Cerebellum (tissue), 4 donors: ENCODE measurements at places on chromosomes 3 and 15.

GRCh38 chr15:84099181-84099580 is 136.4 kb upstream of the GOLGA6L4 start:
- DNase-seq: no peak

GRCh38 chr3:1190569-1190968 is 97.7 kb downstream of the CNTN6 start:
- no peak for DNase-seq

DNA sequence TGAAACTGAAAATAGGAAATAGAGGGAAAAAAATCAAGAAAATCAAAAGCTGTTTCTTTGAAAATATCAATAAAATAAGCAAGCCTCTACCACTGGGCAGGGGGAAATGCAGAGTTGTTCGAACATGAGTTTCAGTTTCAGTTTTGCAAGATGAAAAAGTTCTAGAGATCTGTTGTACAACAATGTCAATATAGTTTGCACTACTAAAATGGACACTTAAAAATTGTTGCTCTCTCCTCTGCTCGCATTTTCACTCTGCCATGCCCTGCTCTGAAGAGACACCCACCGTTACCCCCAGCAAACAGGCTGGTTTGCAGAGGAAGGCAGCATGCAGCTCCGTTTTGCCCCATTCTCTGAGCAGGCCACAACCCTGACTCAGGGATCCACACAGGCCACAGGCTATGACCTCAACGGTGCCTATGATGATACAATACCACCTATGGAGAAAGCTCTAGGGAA is 64.5 kb downstream of the ZNF148 start:
- DNase-seq: no peak

GRCh38 chr3:175593331-175593730 is 734.2 kb downstream of the NAALADL2 start:
- no peak for DNase-seq

DNA sequence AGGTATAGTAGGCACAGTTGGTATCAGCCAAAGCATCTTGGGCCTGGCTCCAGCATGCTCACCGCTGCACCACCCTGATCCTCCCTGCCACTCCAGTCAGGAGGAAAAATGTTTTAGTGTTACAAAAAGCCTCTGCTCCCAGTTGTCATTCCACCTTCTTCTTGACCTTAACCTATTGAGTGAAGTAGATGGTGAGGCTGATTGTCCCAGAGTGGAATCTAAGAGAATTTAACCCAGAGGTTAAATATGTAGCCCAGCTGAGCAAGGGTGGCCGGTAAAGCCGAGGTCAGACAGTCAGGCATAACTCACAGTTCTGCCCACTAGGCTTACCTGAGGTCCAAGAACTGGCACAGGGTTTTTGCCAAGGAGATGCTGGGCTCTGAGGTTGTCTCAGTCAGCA is 30.7 kb upstream of the TNIK start:
- DNase-seq: no peak

DNA sequence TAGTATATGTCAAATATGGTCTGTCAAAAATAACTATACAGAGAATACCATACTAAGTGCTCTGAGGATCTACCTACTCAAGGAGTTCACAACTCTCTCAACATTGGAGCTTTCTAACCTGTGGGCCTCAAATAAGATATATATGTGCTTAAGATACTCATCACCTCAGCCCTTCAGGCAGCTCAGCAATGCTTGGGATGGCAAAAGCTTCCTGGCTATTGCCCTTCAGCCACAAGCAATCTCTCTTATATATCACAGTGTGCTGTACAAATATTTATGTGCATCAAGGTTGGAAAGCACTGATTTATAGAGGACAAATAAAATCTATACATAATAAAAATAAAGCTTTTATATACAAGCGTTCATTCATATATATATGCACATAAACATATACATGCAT is 40.3 kb downstream of the ICE2 start:
- DNase-seq: no peak

DNA sequence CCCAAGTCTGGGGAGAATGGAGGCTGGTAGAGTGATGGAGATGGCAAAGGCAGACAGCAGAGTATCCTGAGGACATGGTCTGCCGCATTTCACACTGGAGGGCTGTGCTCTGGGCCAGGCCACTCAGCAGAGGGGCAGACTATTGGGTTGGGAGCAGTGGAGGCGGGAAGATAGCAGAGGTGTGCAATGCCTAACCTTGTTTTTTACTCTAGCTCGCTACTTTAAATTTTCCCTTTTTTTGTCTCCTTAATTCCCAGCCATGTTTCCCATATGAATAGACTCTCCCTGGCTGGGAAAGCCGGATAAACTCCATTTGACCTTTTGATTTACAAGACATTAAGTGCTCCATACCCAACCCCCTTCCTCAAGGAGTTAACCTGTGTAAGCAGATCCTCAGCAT is 33.5 kb upstream of the ST6GAL1 start:
- DNase-seq: no peak

DNA sequence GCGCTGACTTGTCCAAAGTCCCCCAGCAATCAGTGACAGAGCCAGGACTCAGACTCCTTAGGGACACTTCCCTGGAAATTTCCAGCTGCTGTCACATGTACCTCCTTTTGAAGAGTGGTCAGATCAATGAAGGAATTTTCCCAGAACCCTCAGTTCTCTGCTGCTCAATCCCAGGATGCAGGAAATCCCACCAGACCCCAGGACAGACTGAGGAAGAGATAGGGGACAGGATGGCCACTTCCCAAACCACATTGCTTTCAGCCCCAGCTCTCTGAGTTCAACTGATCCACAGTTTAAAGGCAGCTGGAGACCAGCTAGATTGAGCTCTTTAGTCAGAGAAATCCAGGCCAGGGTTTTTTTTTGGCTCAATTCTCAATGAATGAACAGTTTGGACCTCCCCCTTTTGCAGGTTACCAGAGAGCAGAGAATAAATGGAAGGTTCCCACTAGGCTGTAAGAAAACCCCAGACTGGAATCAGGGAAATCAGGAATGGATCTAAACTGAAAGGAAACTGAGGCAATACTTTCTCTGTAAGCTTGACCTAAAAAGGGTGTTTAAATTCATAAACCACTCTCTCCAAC is 1.5 kb downstream of the CYP1A1 start:
- peak; percentile 91 for DNase-seq

DNA sequence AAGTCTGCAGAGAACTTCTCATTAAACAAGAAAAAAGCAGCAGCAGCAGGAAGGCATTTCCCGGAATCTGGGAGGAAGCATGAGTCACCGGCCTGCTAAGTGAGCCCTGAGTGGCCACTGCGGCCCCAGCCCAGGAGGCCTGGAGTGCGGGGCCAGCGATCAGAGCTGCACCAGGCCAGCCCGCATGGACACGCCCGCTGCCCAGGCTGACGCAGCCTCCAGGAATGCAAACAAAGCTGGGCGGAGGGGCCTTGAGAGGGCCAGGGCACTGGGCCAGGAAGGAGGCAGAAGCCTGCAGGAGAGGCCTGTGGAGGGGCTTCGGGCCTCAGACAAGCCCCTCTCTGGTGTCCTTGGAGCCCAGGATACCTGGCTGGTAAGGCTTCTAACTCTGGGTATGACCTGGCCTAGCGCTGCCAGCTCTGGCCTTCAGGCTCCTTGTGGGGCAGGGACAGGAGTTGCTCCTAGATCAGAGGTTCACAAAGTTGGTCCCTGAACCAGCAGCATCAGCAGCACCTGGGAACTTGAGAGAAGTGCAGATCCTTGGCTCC is 101.2 kb downstream of the SMAD6 start:
- peak; percentile 7 for DNase-seq

DNA sequence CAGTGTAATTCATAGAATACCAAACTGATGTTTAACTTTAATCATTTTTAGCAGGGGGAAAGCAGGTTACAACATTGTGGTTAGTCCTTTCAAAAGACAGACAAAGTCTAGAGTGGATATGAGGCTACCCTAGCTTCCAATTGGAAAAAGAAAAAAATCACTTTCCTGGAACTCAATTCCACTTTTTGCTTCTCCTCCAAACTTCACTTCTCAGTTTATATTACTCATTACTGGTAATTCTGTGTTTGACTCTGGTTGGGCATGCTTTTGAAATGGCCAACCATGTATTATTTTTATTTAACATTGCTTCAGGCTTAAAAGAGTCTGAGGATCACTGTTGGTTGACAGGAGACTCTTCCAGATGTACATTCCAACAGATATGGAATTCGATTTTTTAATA is 84.8 kb downstream of the RAP2B start:
- no peak for DNase-seq

GRCh38 chr3:81816473-81817250 is 55.2 kb upstream of the GBE1 start:
- no peak for DNase-seq

DNA sequence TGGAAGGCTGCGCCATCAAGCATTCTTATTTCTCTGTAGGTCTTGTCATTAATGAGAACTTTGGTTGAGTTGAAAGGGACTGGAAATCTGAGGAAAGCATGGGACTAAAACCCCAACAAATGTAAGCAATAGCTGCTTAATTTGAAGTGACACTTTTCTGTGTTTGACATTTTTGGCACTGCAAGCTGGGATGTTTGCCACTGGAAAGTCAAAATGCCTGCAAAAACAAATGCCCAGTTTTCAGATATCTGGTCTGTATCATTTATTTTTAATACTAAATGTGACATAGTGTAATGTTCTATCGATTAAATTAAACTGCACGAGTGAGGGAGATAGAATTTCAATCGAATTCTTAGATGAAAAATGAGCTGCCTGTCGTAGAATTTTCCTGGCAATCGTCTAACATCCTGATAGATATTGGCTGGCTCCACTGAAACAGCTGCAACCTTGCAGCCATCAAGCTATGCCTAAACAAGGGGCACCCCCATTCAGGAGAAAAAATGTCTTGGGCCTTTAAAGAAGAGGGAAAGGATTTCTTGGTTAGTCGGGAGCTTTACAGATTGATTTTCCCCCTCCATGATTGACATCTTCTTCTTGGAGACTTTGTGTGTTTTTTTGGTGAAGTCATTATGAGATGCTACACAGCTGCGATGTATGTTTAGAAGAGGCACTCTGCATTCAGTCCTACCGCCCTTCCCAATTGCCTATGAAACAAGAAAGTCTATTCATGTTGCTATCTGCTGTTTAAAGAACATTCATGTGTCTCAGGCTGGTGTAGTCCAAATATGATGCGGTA is 316.7 kb upstream of the TBL1XR1 start:
- no peak for DNase-seq

GRCh38 chr3:11774296-11774877 is 72.3 kb downstream of the TAMM41 start:
- peak; percentile 35 for DNase-seq

DNA sequence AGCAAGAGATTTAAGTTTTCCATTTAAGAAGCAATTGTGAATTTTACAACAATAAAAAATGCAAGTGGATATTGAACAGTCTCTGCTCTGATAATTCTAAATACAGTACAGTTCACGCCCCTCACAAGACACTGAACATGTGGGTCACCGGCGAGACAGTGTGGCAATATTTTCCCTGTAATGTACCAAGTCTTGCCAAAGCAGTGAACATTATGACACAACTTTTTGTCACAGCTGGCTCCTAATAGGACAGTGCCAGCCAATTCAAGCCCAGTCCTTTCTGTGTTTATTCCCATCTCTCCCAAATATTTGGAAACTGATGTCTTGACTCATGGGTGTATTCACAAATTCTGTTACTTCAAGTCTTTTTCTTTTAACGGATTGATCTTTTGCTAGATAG is 62.3 kb downstream of the PPARG start:
- DNase-seq: no peak

GRCh38 chr15:33048255-33048654 is 146.3 kb downstream of the FMN1 start:
- no peak for DNase-seq

DNA sequence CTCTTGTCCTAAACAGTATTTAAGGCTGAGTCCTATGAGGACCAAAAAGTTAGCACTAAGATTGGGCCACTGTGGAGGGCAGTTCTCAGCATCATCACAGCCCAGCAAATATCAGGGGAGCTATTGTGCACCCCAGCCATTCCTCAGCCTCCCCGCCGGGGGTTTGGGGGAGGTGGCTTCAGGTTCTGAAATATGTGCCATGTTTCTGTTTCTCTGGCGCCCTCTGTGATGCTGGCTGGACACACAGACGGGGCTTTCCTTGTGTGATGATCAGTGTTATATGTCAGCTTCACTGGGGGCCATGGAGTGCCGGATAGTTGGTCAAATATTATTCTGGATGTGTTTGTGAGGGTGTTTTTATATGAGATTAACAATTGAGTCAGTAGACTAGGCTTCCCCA is 106.8 kb downstream of the GABRG3 start:
- no peak for DNase-seq

DNA sequence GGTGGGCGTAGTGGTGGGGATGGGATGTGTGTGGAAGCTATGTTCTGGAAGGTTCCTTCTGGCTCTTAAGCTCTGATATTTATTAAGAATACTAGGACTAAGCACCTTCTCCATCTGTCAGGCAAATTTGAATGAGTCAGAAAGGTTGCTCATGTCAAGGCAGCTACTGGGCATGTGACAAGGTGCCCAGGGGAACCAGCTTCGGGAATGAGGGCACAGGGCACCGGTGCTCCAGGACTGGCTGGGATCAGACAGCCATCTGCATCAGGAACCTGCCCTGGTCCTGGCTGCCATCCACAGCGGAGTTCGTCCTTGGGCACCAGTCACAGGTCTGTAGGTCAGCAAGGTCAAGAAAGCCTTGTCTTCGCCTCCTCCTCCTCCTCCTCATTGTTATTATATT is 32.5 kb downstream of the CA12 start:
- no peak for DNase-seq

GRCh38 chr3:40843851-40844548 is 319.2 kb downstream of the ZNF621 start:
- no peak for DNase-seq

- no peak for DNase-seq
These were observed 172.6 kb downstream of the RBMS3 start for GRCh38 chr3:29453284-29454001.

DNA sequence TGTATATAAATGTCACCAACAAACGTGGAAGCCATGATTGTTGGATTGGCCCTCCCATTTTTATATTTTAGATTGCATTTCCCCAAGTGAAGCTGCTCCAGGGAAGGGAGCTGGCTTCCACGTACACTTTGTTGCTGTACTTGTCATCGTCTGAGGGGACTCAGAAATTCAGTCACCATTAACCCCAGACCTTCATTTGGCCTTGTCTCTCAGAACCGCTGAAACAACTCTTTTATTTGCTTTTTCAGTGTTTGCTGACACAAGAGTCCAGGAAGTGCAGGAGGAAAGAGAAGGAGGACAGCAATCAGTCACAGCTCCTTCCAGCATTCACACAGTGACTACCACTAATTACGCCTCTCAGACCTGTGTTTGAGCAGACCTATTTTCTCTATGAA is 276.5 kb downstream of the TBL1XR1 start:
- peak; percentile 29 for DNase-seq

DNA sequence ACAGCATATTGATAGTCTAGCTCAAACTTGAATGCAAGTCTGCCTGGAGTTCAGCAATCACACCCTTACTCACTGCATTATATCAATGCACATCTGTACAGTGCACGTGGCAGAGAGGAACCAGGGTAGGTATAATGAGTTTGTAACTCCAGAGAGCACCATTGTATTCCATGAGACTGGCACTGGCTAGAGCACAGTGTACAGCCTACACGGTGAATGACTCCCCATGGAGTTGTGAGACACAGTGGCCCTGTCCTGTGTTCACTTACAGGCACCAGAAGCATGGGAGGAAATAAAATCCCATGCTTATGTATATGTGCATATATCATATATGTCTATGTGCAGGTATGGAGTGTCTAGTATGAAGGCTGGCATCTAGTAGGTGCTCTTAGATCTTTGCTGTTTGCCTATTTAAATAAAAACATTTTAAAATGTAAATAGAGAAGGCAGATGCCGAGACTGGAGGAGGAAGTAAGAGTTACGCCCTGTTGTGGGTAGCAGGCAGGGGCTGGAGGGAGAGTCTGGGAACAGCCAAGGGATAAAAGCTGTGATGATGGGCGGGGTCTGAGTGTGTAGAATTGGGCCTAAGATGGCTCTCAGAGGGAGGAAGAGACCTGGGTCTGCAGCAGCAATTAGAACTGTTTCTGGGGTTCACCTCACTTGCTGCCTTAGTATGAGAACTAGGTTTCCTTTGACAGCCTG is 360.7 kb upstream of the ICE2 start:
- no peak for DNase-seq
